ENCODE measurements at places on chromosomes 5 and 9.
A peak's percentile ranks its signal among the peaks of the same experiment; 100 is the strongest.

DNA sequence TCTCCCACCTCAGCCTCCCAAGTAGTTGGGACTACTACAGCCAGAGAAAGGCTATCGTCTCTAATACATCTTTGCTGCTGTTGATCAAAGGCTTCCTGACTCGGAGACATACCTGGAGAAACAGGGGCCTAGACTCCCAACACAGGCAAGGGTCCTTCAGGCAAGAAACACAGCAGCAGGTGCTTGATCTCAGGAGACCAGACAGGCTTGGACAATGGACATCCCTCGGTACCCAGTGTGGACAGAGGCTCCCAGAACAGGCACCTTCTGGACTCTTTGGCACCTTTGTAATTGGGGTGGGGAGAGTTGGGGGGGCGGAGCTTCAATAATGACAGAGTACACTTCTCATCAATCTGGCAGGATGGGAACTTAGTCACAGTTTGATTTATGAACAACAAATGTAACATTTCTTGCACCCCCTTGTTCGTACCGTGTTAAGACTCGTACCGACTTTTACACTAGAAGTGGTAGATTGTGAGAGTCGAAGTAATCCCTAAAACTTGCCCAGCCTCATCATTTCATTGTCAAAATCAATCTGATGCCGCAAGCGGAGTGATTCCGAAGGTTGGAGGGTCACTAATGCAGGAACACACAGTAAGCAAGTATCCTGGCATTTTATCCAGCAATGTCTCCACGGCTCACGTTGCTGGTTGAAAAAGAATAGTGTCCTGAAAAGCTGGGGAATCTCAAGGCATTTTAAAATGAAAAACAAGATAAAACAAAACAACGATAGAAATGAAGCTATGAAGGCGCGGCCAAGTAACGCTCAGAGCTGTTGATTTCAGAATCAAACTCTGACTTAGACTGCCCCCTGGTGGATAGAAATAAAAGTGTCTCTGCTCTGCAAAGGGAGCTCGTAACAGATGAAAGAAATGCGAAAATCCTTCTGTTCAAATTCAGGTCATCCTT, 46.4 kb upstream of the STK32A start:
- no peak for DNase-seq

GRCh38 chr5:72314571-72315172, 5.4 kb downstream of the MRPS27 start:
- peak; percentile 50 for DNase-seq

DNA sequence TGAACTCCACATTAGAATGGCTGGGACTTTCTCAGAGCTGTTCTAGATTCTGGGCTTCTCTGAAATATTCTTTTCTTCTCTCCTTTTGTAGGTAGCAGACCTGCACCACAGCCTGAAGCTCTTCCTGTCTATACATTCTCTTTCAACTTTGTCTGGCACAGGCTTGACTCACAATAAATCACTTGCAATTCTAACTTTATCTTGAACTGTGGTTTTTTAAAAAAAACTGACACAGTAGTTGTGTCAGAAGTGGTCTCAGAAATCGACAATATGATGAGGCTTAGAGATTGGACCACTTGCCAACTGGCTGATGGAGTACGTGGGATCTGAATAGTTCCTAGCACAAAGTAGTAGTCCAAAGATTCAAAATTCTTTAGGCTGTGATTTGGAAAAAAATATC, 24.1 kb upstream of the CDH9 start:
- DNase-seq, result no peak

DNA sequence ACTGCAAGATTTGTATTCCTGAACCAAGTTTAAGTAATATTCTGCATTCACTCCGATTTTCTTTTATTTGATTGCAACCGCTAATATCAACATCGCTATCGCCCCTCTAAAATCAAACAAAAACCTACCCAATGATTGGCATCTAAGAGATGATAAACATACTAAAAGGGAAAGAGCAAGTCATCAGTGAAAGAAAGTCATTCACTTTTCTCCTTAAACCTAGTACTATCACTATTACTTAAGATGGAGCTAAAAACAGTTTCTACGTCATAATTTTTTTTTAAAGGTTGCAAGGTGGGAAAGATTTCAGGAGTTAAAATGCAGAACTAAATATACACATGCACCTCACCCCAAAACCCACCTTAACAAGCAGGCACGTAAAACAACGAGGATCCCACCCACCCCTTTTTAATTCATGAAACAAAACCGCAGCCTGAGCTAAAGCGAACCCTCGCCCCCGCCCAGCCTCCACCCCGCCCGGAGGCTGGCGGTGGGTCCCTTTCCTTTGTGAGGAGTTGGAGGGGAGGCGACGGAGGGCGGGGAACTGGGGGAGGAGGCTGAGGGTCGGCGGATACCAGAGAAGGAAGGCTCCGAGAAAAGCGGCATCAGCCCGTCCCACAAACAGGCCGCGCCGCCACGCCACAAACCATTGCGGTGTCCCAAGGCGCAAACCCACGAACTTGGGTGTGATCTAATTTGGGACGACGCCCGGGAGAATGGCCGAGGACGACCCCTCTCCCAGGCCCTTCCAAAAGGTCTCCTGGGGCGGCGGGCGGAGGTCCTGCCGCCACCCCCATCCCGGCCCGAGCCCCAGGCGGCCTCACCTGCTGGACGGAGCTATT, 861 bp downstream of the UBQLN1 start:
- DNase-seq, result no peak

- DNase-seq, result peak; percentile 75
Measured at GRCh38 chr9:112844771-112845542, 45.7 kb downstream of the SLC46A2 start.

DNA sequence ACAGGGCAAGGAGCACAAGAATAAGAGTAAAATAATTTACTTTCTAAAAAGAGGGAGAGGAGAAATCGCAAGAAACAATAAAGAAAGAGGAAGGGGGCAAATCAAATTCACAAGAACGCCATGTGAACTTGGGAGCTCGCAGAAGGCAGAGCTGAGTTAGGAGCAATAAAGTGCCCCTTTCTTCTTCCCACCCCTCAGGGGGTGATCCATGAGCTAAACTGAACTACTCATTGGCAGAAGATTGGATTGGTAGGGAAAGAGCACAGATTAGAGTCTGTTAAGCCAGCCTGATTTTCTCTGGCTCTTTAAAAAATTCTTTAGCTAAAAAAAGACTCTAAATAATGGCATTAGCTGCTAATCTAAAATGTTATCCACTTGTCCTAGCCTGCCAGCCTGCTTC, 307.5 kb downstream of the EBF1 start:
- no peak for DNase-seq

GRCh38 chr5:73160239-73160671, 12.7 kb upstream of the TMEM174 start:
- DNase-seq, result no peak

DNA sequence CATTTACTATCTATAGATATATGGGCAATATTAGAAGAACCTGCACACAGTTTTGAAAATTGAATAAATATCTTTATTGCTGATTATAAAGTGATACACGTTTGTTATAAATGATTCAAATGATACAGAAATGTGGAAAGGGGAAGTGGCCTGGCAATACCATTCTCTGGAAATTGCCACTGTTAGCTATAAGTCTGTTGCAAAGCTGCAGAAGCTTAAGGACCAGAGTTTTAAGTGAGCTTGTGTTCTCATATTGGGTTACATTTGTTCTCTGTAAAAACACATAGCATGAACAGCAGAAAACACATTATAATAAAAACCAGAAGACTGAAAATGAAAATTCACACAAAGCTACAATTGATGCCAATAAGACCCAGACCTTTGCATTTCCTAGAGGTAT, 59.6 kb downstream of the RASGRF2 start:
- DNase-seq, result no peak
